ENCODE measurements at places on chromosomes 13 and 19.

GRCh38 chr13:107669391-107669993, 545.8 kb downstream of the LIG4 start:
- no peak for DNase-seq

GRCh38 chr13:51771418-51772104, 32.4 kb downstream of the DHRS12 start:
- no peak for DNase-seq

DNA sequence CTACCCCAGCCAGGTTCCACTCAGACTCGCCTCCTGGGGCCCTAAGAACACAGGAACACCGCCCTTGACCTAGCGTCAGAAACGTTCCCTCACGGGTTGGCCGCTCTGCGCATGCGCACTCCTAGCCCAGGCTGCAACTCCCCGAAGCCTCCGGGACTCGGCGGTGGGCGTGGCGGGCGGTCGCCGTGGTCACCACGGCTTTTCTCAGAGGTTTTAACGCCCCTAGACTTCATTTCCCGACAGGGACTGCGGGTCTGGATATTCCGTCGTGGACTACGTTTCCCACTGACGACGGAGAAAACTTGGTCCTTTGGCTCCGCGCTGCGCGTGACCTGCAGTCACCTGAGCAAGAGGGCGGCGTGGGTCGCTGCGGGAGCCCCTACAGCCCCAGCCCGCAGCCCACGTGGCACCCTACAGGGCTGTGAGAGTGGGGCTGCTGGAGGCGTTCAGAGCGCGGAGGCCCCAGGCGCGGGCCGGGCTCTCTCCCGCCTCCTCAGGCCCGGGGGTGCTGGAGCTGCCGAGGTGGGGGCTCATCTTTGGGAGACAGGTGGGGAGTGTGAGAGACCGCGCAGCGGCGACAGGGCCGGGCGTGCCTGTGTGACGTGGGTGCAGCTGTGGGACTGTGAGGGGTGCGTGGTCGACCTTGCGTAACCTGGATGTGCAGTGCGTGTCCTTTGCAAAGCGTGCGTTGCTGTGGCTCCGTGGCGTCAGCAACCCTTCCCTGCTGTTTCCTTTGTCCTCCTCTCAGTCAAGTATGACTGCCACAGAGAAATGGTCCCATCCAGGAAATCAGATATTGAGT, 38.0 kb upstream of the ZNF573 start:
- peak; percentile 19 for DNase-seq

DNA sequence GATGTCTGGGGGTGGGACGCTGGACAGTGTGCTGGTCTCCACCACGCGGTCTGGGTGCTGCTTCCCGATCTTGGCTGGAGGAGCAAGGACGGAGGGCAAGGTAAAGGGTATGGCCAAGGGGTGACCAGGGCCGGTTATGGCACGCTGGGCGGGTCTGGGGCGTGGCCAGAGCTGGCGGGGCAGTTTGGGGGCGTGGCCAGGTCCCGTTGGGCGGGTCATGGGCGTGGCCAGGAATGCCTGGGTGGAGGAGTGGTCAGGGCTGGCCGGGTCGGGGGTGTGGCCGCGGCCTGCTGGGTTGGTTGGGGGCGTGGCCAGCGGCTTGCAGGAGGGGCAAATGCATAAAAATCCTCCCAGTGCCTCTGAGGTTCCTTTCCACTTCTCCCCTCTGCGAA, 19.2 kb downstream of the GPX4 start:
- no peak for DNase-seq

- no peak for DNase-seq
Measured at GRCh38 chr19:19782783-19783182, 38.8 kb downstream of the ZNF506 start.

DNA sequence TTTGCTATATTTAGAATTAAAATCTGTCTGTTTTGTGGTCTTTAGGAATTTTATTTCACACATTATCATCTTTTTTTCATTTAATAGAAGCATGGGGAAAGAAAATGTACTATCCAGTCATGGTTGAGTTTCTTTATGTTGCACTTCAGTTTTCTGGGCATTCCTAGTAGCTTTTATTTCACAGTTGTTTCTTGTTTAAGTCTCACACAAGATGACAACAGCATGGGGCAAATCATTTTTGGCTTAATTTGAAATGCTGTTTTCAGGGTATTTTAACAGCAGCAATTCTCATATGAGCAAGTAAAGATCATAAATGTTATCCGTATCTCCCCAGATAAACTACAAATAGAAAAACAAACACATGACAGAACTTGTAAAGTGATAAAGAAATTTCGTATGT, 1600.2 kb downstream of the PCDH9 start:
- DNase-seq: no peak

GRCh38 chr19:38977445-38978325, 2.1 kb upstream of the FBXO17 start:
- DNase-seq: no peak

GRCh38 chr13:77555246-77555645, 19.7 kb downstream of the SCEL start:
- DNase-seq: no peak

- DNase-seq: no peak
Measured at GRCh38 chr13:34161931-34162543, 344.1 kb downstream of the RFC3 start.

All from CD4-positive, alpha-beta T cell treated with Interleukin-4 for 4 hours (primary cell).